ENCODE measurements at places on chromosomes 12 and 14.

DNA sequence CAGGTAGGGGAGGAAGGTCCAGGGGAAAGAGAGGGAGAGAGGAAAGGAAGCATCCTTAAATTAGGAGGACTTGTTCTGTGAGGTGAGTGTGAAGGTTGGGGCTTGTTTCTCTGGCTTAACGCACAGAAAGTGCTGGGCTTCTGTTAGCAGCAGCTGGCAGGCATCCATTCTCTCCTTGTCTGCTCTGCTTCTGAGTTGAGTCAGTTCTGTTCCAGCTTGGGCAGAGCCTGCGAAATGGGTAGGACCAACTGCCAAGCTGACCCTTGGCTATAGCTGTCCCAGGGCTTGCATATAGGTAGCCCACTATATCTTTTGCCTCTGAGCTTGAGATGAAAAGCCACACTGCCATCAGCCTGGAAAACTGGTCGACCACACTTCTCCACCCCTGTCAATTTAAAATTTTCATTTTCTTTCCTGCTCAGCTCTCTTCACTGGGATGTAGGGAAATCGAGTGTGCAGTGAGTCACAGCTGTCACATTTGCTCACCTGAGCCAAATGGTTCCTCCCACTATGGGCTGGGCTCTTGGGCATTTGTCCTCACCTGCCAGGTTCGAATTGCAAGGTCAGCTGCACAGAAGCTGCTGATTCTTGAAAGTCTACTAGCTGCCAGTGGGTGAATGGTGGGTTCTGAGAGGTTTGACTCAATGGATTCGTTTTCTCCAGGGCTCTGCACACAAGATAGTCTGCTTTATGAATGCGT is 256.4 kb upstream of the PWP1 start:
- DNase-seq: peak; percentile 53

GRCh38 chr14:29738056-29738455 is 189.6 kb downstream of the PRKD1 start:
- no peak for DNase-seq

DNA sequence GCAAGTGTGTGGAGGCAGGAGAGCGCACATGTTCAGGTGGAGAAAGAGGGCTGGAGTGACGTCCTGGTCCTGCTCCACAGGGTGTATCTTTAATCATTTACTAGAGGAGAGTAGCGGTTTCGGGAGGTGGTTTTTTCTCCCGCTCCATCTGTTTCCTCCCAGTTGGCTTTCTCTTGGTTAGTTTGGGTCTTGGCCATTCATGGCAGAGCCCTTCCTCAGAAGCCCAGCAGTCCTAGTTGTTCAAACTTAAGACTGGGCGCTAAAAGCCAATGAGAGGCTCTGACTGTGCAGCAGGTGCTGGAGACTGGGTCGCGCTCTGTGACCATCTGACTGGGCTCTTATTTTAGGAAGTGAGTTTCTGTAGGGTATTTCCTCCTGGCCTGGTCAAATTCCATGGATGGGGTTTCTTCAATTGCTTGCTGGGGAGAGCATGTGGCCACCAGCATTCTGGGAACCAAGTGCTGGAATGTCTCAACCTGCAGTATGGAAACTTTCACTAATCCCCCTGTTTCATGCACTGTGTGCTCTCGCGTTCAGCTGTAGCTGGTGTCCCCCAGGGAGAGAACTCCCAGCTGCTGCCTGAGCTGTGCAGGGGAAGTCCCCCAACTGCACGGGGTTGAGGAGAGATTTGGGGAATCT is 27.4 kb upstream of the TSPAN9 start:
- no peak for DNase-seq

DNA sequence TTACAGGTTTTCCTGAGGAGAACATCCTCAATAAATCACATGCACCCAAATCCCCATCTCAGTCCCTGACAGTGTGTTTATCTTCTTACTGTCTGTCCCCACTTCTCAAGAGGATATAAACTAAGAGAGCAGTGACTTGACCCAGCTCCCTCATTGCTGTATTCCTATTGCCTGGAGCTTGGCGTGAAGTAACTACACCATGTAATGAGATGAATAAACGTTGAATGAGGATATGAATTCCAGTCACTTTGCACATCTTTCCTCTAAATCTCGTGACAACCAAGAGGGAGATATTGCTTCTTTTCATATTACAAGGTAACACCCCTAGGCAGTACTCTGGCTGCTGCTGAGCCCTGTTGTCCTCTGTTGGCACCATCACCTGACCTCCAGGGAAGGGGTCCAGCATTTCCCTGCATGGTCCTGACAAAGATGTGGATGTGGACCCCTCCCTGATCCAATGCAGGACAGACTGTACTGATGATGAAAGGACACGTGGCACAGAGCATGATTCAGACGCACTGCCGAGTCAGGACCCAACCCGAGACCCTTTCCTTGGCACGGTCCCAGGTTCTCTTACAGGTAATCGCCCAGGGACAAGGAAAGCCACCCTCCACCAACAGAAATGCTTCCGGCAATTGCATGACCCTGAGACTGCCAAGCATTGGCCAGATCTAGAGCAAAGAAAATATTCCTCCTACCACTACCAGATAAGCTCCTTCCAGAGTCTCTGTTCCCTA is 47.7 kb upstream of the CPM start:
- no peak for DNase-seq

GRCh38 chr12:98828802-98829600 is 183.9 kb downstream of the APAF1 start:
- DNase-seq: no peak

GRCh38 chr14:54200726-54201125 is 196.1 kb upstream of the CDKN3 start:
- no peak for DNase-seq

DNA sequence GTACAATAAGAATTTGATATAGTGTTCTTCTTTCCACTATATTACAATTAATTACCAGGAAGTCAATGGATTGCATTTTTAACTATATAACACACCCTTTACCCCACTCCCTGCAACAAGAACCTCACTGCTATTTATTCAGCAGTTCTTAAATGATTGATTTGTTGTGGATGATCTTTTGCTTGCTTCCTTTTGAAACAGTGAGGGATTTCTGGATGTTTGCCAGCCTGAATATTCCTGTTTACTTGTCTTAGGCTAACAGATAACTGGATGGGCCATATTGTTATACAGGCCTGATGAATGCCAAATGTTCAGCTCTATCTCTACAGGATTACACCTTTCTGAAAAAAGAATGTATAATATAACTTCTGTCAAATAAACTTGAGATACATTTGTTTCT is 497.6 kb downstream of the APAF1 start:
- no peak for DNase-seq

GRCh38 chr14:95663226-95663797 is 22.9 kb upstream of the TCL1B start:
- no peak for DNase-seq

DNA sequence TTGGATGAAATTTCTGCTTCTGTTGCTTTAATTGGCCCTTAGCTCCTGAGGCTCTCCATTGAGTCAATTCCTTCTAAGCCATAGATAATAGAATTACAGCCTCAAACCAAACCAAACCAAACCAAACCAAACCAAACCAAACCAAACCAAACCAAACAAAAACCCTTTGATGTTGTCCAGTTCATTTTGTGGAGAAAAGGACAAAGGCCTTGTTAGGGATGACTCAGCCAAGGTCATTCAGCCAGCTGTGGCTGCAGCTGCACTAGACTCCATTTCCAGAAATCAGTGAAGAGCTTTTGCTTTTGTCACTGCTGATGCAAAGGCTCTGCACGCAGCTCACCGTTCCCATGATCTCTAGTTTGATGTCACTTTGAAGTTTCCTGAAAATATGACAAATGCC is 82.2 kb upstream of the RMST start:
- no peak for DNase-seq

DNA sequence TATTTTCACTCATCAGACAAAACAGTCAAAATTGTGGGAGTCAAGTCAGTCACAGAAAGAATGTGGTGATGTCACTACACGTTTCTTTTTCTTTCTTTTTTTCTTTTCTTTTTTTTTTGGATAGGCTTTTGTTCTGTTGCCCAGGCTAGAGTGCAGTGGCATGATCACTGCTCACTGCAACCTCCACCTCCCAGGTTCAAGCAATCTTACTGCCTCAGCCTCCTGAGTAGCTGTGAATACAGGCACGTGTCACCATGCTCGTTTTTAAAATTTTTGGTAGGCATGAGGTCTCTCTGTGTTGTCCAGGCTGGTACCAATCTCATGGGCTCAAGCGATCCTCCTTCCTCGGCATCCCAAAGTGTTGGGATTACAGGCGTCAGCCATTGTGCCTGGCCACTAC is 2.3 kb downstream of the CLECL1 start:
- DNase-seq: no peak

DNA sequence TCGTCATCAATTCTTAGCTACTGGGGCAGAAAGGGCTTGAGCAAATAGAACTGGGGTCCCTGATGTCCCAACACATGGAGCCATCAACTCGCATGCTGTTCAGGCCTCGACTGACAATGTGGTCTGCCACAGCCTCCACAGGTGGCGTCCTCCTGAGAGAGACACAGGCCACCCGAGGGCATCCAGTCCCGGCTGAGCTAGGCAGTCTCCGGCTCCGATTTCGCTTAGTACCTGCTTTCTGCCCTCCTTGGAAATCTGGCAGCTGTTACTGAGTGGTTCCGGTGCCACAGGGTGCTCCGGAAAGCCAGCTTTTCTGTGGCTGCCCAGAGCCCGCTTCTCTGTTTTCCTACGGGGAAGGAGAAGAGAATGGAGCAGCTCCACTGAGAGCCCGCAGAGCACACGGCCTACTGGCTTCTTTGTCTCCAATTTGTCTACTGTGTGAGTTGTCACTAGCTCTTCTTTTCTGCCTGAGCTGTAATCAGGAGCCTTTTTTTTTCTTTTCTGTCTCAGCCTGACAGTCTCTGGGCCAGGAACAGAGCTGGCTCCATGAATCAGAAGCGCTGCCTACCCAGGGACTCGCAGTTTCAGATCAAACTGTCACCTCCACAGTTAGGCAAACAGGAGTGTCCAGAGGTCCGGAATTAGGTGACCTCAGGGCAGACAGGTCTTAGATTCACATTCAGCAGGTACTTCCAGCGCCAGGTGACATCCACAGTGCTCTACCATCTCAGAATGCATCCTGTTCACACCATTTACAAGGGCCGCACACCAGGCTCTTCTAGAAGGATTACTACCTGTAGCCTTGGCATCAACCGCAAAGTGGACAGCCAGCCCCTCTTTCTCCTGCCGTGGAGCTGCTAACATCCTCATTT is 73.3 kb downstream of the MOK start:
- DNase-seq: no peak

- DNase-seq: peak; percentile 85
Observed at GRCh38 chr14:71377099-71377498, 469.8 kb downstream of the PCNX1 start.

- no peak for DNase-seq
Observed at GRCh38 chr12:45658020-45658419, 71.5 kb upstream of the ARID2 start.

GRCh38 chr14:76337635-76338545 is 38.0 kb upstream of the ESRRB start:
- DNase-seq: no peak

DNA sequence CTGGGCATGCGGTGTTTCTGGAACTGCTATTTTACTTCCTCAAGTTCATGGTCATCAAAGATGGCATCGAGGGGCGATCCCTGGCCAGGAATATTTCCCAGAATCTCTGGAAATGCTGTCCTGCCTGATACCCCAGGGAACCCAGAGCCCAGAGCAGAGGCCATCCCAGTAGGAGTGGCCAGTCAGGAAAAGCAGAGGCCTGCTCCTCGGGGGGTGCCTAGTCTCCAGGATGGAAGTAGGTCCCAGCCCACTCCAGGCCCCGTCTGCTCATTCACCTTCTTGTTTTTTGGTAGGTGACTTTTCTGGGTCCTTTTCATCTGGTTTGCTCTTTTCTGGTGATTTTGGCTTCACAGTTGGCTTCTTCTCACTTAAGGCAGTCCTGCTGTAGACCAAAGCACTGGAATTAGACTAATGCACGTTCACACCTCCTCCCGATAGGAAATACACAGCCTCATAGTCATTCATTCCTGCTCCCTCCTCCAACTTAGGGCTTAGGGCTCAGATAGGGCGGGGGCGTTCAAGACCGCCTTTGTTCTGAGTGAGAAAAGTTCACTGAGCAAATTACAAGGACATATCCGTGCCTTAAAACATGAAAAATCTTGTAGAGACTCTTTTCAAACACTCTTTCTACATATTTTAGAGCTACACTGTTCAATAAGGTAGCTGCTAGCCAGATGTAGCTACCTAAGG is 51.1 kb downstream of the TRAFD1 start:
- no peak for DNase-seq

DNA sequence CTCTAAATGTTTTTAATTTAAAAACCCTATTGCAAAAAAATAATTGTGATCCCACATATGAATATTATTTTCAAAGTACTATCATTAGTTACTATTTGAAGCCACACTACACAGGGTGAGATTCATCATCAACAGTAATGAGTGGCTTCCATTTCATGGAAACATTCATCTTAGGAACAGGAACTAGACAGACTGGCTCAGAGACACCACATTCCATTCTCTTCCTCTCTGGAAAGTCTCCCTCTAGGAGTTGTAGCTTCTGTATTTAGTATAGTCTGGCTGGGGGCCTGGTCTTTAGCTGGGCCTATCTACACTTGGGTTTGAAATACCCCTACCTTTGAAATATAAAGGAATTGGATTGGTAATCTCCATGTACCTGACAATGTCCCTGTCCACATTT is 6.2 kb upstream of the VDR start:
- no peak for DNase-seq

DNA sequence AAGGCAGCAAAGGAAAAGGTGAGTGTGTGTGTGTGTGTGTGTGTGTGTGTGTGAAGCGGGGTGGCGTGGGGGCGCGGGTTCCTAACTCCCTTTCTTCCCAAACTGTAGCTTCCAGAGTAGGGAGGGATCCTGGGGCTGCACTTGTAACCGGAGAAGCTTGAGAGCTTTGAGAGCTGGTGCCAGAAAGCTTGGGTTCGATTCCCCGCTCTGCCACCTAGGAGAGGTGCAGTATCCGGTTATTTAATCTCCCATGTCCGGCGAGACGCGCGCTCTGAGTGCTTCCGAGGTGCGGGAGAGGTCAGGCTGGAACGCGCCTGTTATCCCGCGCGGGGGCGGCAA is 7.2 kb upstream of the RACGAP1 start:
- DNase-seq: no peak
